ENCODE measurements at places on chromosomes 5 and 9. TPM values are rescaled to one million over a fixed set of nuclear protein-coding genes. Genes with fewer than 3 reads are reported as not detected.

- no peaks in the 10 kb centered on the region for H3K27me3 ChIP-seq
- no peak for DNase-seq
- no peaks in the 10 kb centered on the region for H3K4me1 ChIP-seq
- H3K36me3 ChIP-seq = no peaks in the 10 kb centered on the region
- H3K4me3 ChIP-seq = peak overlapping the region; percentile 44
- no peak overlapping the region for H3K27ac ChIP-seq
These were observed 548 bp downstream of the TERT start for GRCh38 chr5:1294206-1294834.

Gene ANKRD34B
- total RNA-seq = 0.10 TPM

DNA sequence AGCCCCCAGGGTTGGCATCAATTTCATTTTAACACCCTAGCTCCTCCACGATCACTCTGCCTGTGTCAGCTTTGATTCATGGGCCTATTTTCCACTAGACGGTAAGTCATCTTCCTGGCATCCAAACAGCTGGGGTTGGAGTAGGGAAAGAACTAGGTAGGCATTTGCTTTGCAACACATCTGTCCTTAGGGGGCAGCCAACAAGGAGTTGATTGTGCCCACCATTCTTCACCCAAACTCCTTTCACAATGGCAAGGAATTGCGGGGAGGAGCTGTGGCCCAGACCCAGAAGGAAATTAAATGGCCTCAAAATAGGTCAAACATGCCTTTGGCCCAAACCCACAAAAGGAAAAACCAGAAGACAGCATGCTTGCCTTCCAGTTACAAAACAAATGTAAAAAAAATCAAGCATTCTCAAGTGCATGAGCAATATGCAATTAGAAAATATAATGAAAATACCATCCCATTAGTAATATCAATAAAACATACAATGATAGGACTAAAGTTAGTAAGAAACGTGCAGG lies 71.8 kb downstream of the NRG2 start:
- H3K4me3 ChIP-seq = no peak overlapping the region
- H3K36me3 ChIP-seq = no peaks in the 10 kb centered on the region
- H3K27ac ChIP-seq = no peak overlapping the region
- no peak for DNase-seq

GRCh38 chr5:52849544-52849943 lies 61.8 kb downstream of the ITGA1 start:
- H3K27ac ChIP-seq = no peak overlapping the region
- H3K4me3 ChIP-seq = no peak overlapping the region
- H3K4me1 ChIP-seq = no peaks in the 10 kb centered on the region
- no peaks in the 10 kb centered on the region for H3K27me3 ChIP-seq
- no peak for DNase-seq
- H3K36me3 ChIP-seq = no peaks in the 10 kb centered on the region

Gene WHRN
- 18.0 TPM for total RNA-seq

Gene PRDM9
- total RNA-seq = not detected

DNA sequence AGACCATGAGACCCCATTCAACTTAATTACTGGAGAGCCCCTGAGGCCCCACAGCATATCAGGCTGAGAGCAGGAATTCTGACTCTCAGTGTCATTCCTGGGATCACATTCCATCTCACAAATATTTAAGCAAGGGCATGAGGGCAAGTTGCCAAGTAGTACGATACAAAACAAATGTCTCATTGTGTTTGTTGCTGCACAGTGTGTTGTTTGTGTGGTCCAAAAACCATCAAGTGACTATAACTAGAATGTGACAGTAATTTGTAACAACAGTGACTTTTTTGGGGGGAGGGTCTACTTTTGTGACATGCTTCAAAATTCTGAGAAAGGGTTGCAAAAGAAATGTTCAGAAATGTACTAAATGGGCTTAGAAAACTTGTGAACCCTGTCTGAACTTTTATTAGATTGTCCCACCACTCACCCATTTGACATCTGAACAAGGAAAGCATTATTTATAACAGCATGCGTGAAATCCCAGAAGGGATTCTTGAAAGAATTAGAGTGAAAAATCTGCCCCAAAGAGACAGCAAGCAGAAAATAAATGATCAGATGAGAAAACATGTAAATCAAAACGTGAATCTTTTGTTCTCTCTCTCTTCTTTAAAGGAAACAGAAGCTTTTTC lies 347.0 kb downstream of the NTRK2 start:
- H3K27ac ChIP-seq = no peak overlapping the region
- H3K36me3 ChIP-seq = no peaks in the 10 kb centered on the region
- no peak for DNase-seq
- no peaks in the 10 kb centered on the region for H3K27me3 ChIP-seq
- no peak overlapping the region for H3K4me3 ChIP-seq
- H3K4me1 ChIP-seq = no peaks in the 10 kb centered on the region

DNA sequence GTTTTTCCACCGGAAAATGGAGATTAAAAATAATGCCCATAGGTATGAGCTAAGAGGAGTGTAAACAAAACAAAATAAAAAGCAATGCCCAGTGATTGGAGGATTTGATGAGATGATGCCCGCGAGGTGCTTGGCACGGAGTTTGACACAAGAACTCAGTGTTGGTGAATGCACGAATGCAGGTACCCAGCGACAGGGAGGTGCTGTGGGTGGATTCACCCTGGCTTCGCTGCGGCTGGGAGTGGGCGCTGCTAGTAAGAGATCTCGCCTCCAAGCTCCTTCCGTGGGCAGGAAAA lies 526 bp upstream of the STXBP1 start:
- H3K36me3 ChIP-seq = no peaks in the 10 kb centered on the region
- DNase-seq = no peak
- no peaks in the 10 kb centered on the region for H3K27me3 ChIP-seq

DNA sequence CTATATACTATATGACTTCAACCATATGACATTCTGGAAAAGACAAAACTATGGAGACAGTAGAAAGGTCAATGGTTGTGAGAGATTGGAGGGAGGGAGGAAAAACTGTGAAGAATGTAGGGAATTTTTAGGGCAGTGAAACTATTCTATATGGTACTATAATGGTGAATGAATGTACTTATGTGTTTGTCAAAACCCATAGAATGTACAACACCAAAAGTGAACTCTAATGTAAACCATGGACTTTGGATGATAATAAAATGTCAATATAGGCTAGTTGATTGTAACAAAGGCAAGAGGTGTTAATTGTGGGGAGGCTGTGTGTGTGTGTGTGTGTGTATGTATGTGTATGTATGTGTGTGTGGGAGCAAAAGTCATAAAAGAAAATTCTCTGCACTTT lies 10.8 kb upstream of the STOM start:
- no peak overlapping the region for H3K4me3 ChIP-seq
- no peak overlapping the region for H3K27ac ChIP-seq
- no peaks in the 10 kb centered on the region for H3K36me3 ChIP-seq

DNA sequence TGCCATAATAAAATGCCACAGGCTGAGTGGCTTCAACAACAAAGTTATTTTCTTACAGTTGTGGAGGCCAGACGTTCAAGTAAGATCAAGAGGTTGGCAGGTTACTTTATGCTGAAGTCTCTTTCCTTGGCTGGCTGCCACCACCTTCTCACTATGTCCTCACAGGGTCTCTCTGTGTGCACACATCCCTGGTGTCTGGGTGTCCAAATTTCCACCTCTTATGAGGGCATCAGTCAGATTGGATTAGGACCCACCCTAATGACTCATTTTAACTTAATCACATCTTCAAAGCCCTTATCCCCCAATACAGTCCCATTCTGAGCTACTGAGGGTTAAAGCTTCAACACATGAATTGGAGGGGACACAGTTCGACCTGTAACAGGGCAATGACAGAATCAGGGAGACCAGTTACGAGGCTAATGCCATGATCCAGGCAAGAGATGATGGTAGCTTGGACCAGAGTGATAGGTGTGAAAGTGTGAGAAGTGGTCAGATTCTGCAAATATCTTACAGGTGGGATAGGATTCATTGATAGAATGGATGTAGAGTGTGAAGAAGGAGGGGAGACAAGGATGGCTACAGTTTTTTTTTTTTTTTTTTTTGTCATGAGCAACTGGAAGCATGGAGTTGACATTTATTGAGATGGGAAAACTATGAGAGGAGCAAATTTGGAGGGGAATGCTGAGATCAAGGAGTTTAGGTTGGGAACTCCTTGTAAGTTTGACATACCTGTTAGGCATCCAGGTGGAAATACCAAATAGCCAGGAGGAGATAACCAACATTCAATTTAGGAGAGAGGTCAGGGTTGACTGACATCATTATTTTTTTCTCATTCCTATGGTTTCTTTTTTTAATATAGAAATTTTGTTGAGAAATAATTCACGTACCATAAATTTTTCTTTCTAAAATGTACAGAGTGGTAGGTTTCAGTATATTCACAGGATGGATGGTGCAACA lies 39.6 kb upstream of the FGF1 start:
- no peaks in the 10 kb centered on the region for H3K27me3 ChIP-seq
- H3K36me3 ChIP-seq = no peaks in the 10 kb centered on the region
- H3K4me1 ChIP-seq = peaks cover 11% of the 10 kb centered on the region
- DNase-seq = no peak
- H3K4me3 ChIP-seq = no peak overlapping the region
- H3K27ac ChIP-seq = no peak overlapping the region

Gene PCDHA12
- total RNA-seq = 10.0 TPM

DNA sequence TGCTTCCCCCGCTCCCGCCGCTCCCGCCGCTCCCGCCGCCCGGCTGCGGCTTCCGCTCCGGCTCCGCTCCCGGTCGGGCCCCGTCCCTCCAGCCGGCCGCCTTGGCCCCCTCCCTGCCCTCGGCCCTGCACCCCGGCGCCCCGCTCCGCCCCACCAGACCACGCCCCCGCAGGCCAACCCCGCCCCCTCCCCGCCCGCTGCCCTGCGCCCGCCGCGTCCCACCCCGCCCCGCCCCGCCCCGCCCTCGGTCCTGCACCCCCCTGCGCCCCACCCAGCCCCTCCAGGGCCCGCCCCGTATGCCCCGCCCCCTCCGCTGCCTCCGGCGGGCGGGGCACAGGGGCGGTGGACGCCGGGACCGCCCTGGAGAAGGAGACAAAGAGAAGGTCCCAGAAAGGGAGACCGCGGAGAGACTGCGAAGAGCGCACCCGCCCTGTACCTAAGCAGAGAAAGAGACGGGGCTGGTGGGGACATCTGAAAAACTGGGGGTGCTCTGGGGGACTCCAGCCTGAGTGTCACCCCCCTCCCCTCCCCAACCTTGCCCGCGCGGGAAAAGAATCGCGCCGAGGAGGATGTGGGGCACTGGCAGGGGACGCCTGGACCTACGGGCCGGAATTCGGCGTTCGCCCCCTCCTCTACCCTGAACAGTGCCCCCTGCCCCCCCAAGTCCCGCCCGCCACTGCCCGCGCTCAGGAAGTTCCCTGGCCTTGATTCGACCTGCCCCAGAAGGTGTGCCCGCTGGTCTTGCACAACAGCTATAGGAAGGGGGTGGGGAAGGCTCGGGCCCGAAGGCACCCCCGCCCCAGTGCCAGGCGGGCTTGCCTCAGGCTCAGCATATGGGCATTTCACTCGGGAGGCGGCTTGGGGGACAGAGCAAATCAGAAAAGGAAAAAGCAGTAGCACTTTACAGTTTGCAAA lies 42.8 kb upstream of the STXBP1 start:
- H3K36me3 ChIP-seq = peaks cover 3% of the 10 kb centered on the region
- H3K27me3 ChIP-seq = no peaks in the 10 kb centered on the region
- DNase-seq = no peak
- peak overlapping the region; percentile 65 for H3K4me3 ChIP-seq
- H3K27ac ChIP-seq = peak overlapping the region; percentile 81

DNA sequence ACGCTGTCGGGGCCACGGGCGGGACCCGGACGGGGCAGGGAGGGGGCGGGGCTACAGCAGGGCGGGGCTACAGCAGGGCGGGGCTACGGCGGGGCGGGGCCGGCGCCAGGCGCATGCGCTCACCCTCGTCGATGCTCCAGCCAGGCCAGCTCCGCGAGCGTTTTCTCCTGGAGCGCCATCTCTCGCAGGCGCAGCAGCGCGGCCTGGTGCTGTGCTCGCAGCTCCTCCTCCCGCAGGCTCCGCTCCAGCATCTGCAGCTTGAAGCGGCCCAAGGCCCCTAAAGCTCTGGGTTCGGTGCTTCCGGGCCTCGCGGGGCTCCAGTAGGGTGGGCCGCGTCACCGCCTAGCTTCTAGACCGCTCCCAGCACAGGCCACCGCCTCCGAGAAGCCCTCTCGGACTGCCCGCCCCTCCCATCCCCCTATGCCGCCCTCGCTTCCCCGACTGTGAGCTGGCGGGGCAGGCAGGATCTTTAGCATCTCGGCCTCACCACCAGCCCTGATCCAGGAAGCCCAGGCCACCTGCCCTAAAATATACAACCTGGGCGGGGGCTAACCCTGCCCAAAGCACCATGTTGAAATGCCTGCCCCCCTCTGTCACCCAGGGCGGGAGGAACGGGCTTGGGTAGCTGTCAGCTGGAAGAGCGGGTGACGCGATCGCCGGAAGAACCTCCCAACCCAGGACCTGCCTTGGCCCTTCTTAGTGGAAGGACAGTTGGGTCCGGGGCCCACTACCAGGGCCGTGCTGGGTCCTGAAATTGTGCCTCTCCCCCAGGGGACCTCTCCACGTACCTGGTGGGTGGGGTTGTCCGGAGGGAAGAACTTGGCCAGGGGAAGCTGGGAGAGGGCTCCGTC lies 21.9 kb upstream of the QSOX2 start:
- H3K36me3 ChIP-seq = no peaks in the 10 kb centered on the region
- no peaks in the 10 kb centered on the region for H3K4me1 ChIP-seq
- no peak for DNase-seq
- H3K4me3 ChIP-seq = peak overlapping the region; percentile 52
- no peaks in the 10 kb centered on the region for H3K27me3 ChIP-seq

DNA sequence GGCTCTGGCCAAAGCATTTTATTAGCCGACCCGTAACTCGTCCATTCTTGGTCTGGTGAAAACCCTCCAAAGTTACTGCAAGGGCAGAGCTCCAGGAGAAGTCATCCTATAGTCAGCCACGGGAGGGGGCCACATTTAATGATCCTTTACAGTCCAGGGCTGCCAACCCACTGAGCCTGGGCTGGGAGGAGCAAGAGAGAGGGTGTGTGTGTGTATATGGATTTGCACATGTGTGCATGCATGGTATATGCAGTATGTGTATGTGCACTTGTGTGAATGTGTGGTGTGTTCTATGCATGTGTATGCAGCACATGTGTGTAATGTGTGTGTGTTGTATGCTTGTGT lies 4.2 kb upstream of the RASGEF1C start:
- H3K27me3 ChIP-seq = no peaks in the 10 kb centered on the region
- H3K4me3 ChIP-seq = no peak overlapping the region
- no peaks in the 10 kb centered on the region for H3K36me3 ChIP-seq
- peaks cover 4% of the 10 kb centered on the region for H3K4me1 ChIP-seq

DNA sequence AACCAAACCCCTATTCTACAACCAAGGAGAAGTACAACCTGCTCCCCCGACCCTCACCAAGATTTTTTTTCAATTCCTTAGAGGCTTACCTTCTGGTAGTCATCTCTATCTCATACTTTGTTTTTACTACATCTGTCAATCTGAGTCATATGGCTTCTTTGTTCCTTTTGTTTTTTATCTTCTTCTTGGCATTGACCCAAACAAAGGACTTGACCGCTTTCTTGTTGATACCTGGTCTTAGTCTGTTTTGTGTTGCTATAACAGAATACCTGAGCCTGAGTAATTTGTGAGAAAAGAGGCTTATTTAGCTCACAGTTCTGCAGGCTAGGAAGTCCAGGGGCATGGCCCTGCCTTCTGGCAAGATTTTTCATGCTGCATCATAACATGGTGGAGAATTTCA lies 352.7 kb downstream of the MLLT3 start:
- no peaks in the 10 kb centered on the region for H3K27me3 ChIP-seq
- H3K4me3 ChIP-seq = no peak overlapping the region
- no peaks in the 10 kb centered on the region for H3K4me1 ChIP-seq
